T-cell (primary cell): ENCODE measurements at places on chromosomes 6 and 20.
A peak's percentile ranks its signal among the peaks of the same experiment; 100 is the strongest.

DNA sequence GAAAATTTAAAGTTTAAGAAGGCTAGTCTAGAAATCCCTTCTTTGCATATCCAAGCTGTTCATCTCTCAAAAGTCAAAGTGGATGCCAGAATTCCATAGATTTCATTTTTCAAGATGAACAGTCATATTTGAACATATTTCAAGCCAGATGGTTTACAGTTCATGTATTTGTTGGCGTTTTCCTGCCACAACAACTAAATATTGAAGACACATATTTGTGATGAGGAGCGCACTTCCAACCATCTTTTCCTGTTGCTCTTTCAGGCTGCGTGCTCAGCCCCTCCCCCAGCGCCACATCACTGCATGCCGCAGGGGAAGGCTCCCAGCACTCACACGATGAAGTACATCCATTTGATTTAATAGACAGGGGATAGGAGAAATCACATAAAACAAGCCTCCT, 5.9 kb upstream of the NOX3 start:
- DNase-seq, result no peak

DNA sequence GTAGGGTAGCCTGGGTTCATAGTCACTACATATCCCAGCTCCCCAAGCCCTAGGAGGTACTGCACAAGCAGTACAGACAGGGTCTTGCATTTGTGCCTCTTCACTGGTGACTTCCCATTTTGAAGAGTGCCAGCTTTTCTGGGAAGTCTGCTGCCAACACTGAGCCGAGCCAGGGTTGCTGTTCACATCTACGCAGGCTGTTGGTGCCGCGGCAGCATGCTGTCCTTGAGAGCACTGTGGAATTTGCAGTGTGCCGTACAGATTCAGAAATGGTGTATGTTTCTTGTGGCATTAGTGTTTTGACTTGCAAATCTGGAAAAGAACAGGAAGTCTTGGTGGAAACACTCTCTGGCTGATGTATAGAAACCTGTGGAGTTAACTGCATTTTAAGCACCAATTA, 67.5 kb downstream of the JARID2 start:
- DNase-seq, result no peak

DNA sequence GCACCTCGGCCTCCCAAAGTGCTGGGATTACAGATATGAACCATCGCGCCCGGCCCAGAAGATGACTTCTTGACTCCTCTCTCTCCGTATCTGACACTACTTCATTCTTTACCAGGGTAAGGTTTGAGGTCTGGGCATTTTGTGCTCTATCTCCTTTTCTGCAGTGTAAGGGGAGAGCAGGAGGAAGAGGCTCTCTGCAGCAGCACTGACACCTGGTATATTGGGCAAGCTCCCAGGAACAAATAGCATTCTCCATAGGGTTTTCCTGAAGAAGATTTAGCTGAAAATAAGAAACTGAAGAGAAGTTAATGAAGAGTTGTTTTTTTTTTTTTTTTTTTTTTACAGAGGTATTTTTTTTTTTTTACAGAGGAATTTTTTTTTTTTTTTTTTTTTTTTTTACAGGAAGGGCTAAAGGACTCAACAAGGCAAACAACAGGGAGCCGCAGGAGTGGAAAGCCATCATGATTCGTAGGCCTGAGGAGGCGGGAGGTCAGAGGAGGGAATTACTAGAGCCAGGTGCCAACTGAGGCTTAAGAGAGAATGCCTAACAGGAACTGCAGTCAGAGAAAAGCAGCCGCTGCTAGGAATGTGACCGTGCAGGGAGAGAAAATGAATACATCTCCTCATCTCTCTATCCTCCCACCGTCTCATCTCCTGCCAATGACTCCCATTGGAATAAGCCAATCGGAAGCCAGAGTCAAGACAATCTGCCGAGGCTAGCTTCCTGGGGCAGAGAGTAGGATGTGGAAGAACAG, 34.7 kb upstream of the ADGRF4 start:
- no peak for DNase-seq

DNA sequence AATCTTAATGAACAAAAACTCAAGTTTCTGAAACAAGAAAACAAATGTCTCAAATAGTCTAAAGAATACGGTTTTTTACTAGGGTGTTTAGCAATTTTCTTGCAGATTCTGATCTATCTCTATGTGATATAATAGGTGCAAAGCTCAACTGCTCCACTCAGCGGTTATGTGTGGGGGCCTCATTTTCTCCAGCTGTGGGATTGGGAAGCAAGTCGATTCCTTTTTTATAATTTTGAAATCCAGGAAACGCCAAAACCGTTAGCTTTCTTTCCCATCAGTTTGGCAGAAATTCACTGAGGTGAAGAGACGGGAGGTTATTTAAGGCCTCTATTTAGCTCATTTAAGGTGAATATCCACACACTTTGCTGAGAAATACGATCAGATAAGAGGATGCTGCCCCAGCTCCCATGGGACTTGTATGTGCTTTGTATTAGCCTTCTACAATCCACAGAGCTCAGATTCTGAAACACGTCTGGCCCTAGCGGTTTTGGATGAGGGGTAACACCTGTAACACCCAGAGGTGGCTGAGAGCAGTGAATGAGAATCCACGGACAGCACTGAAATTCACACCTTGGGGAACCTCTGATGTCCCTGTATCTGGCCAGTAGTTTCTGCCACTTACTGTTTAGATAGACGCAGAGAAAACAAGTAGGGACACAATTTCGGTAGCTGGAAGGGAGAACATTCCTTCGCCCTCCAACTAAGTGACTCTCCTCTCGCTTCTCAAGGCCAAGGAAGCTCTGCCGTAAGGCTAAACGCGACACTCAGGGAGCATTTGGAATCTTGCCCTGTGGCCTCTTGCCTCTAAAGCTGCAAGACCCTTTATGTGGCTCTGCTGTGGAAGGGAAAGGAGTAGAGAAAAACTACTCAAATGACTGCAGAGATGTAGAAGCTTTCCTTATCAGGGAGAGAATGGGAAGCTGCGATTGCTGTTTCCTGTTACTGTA, 6.5 kb upstream of the BCAS4 start:
- DNase-seq, result no peak

DNA sequence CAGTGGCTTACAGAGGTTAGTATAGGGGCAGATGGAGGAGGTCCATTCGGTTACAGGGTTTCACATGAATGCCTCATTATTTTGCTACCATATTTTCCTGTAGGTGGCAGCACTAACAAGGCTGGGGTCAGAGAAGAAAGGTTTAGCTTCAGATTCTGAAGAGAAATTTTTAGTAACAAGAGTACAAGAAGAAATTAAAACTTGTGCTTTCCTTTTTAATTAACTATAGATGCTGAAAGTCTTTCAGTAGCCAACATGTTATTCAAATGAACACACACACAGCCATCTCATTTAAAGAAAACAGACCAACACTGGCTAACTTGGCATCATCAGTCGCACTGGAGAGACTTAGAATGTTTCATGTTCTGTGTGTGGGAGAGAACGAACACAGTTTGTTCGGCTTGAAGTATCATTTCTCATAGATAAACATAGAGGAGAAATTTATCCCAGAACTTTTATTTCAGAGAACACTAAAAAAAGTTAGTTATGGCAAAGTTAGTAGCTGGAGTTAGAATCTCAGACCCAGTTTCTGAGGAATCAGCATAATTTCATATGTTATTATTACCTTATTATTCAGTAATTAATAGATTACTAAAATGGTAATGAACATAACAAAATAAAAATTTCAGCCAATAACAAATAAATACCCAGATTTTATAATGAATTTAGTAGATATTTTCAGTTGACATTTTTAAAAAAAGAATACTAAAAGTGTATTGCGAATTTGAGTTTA, 314.0 kb upstream of the RSPO3 start:
- no peak for DNase-seq

DNA sequence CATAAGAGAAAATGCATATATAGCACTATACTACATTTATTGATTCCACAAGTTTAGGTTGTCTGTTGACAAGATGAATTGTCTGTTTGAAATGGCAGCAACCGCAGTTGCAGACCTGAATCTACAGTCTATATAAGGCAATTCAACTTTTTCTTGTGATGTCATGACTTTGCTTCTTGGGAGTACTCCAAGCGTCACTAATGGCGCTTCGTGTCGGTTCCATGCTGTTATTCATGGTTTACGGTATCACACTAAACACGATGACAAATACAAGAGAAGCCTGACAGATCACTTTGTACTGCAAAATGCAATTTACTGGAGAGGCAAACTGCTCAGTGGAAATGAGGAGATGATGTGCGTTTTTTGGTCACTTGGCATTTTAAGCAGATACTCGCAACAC, 280.3 kb upstream of the TCF21 start:
- DNase-seq, result no peak

DNA sequence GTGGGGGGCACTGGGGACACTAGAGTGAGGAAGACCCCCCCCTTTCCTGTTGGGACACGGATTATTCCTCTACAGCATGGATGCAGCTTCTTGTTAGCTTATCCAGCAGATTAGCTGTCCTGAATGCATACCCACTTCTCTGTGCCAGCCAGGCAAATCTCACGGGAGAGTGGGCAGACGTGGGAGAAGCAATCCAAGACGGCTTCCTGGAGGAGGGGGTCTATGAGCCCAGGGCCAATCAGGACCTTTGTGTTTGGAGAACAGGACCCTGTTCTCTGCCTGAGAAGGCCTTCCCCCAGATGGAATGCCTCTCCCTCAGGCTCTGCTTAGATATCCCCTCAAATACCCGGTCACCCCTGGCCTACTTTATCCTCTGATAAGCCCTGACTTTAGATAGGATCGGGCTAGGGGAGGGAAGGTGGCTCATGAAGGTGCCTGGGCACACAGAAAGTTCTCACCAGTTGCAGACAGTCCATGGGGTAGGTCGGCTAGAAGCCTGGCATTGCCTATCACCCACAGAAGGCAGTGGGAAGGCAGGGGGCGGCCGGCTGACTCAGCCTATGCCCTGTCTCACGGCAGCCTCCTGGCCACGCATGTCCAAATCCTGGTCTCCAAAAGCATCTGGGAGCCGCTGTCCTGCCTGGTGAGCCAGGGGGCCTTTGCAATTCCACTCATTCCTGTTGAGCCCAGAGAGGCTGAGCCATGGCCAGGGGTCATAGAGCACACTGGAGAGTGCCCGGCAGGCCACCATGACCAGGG, 34.7 kb downstream of the SUN5 start:
- DNase-seq, result no peak

DNA sequence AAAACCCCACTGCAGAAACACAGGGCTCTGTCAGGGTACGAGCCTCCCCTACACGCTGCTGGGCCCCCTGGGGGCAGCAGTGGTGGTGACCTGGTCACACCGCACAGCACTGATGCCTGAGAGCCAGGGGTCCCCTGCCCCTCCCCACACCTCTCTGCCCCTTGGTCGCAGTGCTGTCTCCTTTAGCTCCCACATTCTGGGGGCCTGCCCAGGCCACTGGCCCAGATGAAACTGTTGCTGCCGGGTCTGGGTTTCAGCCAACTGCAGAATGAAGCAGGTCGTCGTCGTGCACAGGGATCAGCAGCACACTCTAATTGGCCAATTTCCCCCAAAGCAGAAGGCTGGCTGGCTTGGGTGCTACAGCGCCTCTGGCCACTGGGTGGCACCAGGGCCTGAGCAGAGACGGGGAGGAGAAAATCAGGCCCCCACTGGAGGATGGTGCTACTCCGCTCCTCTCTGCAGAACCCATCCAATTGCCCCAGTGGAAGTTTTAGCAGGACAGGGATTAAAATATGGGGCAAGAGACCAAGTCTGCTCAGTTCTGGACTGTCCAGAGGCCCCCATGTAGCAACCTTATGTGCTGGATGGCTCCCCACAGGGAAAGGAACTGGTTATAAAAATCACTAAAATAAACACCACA, 26.1 kb downstream of the DIDO1 start:
- DNase-seq, result peak; percentile 81

DNA sequence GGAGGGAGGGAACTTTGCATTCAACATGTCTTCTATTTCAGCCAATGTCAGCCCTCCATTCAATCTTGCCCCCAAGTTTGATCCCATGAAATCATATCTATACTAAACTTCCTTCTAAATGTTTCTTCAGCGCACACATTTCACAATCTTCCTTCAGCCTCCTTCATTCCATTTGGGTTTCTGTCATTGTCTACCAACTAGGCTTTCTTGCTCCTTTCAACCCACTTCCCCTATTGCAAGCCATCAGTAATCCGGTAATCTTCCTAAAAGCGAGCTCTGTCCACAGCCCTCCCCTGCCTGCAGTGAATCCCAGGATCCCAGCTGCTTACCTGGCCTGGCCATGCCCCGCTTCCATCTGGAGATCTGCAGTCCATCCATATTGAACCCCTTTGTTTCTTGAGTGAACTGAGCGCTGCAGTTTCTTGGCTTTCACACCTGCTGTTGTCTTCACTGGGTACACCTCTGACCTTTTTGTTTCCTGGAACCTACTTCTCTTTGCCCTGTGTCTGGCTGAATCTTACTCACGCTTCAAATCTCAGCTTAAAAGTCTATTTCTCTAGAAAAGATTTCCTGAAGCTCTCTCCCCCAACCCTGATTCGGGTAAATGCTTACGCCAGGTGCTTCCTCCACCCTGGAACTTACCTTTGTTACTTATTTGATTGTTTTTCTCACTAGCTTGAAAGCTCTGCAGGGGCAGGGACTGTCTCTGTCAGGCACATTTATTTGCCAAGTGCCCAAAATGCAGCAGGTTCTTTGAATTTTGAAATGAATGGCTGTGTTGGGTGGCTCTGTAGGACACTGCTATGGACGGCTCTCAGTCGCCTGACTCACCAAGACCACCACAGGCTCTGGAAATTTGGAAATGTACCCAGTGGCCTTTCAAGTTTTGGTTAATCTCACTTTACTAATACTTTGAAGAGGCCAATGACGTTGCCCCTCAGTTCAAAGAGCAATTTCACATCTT, 50.3 kb downstream of the ADTRP start:
- peak; percentile 29 for DNase-seq

- no peak for DNase-seq
Observed at GRCh38 chr20:57768519-57768918, 58.7 kb upstream of the PMEPA1 start.

DNA sequence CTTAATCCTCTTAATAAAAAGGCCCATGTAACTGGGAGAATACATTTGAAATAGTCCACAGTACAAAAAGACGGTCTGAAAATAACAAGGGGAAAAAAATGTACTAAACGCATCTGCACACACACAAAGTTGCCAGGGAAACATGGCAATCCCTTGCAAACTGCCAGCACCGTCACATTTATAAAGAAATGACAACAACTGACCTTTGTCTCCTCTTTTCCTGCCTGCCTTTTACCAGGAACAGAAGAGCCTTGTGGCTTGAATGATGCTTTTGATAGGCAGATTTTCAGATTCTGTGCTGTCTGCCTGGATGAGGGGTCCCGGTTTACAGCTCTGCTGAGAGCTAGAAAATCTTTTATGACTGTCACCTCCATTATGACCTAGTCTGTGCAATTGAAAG, 308.6 kb upstream of the ZFP64 start:
- DNase-seq, result no peak

DNA sequence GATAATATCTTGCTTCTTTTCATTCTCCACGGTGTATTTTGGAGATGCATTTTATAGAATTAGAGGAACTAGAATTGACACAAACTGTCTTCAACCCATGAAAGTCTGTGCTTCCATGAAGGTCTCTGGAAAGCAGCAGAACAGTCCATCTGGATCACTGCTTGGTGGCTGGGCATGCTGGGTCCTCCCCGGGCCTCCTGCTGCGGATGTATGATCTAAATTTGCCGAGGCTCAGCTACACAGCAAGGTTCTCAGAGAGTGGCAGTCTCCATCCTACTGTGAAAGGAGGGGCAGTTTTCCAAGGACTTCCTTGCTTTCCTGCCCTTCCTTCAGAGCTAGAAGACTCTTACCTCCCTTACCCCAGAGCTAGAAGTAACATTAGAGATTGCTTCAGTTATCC, 15.1 kb downstream of the PKIG start:
- DNase-seq, result no peak

- DNase-seq, result peak; percentile 87
Observed at GRCh38 chr6:4776131-4776492, at the start of gene CDYL. CDYL (plus strand) TSS chr6:4776404; CDS start chr6:4776784, 380 bp downstream.

GRCh38 chr6:157877573-157878438, 54.8 kb downstream of the SNX9 start:
- DNase-seq, result no peak
